ENCODE measurements at places on chromosomes 2 and 18.

DNA sequence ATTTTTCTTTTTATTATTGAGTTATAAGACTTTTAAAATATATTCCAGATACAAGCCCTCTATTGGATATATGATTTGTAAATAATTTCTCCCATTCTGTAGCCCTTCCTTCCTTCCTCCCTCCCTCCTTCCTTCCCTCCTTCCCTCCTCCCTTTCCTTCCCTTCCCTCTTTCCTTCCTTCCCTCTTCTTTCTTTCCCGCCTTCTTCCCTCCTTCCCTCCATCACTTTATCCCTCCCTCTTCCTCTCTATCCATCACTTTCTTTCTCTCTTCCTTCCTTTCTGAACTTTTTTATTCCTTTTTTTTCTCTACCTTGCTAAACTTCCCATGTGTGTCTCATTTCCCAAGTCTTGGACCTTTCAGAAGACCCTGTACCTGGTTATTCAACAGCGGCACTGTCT, 45.5 kb upstream of the ELOA2 start:
- no peak for DNase-seq

- no peak for DNase-seq
These were observed at the start of gene DNER for GRCh38 chr2:229714080-229714735. Gene DNER, minus strand, starts transcription at chr2:229714555. Its CDS starts 132 bp downstream, at chr2:229714423.

- DNase-seq, result no peak
These were observed 806 bp downstream of the ZNF407 start for GRCh38 chr18:74598350-74599001.

- no peak for DNase-seq
These were observed 769 bp downstream of the ATF2 start for GRCh38 chr2:175167076-175167791.

DNA sequence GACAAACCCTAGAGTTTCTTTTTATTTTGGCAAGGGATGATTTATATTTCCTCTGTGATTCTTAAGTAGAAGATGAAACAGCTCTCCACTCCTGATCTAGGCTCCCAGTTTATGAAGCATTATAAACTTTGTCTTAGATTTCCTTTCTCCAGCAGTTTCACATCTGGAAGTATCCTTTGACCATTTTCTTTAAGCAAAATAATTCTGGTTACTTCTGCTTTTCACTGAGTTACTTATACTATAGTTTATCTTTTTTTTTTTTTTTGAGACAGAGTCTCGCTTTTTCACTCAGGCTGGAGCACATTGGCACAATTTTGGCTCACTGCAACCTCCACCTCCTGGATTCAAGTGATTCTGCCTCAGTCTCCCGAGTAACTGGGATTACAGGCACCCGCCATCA, 45.5 kb downstream of the KCMF1 start:
- no peak for DNase-seq

DNA sequence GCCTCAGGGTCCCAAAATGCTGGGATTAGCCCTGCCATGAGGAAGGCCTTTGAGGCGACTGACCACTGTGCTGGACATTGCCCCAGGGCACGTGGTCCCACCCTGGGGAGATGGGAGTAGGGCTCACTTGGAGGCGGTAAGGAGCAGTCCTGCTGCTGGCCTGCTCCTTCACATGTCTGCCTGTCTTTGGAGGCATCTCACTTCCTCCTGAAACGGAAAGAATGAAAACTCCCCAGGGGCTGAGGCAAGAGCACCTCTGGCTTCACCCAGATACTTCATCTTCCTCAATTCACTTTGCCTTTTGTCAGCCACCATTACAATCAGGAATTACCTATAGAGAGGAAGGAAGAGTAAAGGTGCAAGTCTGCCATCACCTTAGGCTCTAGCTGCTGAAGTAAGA, 59.9 kb upstream of the GATA6 start:
- DNase-seq, result no peak

DNA sequence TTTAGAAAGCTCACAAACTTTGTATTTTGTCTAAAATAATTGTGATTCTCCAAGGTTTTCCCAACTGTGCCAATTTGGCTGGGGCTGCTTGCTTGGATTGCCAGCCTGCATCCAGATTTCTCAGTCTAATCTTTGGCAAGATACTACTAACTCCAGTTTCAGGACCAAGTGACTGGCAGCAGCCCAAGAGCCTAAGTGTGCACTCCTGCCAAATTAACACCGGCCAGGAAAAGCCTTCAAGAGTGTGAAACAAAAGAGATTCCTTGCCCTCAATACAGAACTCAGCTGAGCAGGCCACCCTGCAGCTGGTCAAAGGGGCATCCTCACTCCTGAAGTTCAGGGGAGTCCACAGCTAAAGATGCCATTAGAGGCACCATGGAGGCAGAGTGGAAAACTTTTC, 589.0 kb upstream of the ACVR2A start:
- DNase-seq, result no peak

GRCh38 chr2:85673716-85674375, 5.8 kb upstream of the SFTPB start:
- no peak for DNase-seq

DNA sequence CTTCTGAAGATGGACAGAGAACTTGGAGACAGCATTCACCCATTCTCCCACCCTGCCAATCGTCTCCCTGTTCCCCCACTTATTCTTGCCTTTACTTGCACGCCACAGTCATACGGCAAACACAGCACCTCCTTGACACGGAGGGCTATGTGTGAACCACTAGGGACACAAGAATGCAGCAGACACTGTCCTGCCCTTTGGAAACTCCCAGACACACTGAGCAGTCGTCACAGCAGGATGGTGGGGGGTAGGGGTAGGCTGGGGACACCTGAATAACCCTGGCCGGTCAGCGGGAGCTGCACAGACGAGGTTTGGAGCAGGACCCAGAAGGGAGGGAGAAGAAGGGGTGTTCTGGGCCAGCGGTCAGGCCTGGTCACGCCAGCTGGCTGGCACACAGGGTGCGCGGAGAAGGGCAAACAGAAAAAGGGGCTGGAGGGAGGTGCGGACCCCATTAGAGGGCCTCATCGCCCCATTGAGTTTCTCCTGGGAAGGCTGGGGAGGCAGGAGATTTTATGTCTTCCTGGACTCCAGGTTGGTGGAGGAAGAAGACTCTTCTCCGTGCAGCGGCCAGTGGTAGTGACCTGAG, 40.0 kb upstream of the FOSL2 start:
- no peak for DNase-seq

All from osteocyte (in vitro differentiated cells).